Putamen (tissue), 1 donor: ENCODE measurements at places on chromosomes 2 and 18.

DNA sequence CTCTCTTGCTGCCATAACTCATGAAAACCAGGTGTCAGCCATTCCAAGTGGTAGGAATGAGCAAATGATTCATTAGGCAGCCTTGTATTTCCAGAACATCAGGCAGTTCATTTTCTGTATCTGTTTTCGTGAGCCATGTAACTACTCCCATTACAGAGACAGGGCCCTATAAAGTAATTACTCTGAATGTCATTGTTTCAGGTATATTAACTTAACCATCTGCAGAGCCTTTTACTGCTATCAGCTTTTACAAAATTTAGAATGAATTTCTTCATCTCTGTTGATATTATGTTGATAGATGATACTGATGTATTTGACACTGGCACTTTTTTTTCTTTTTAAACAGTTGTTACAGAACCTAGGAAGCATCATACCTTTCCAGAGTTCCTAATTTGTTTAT, 69.9 kb downstream of the MGAT5 start:
- no peak for DNase-seq

DNA sequence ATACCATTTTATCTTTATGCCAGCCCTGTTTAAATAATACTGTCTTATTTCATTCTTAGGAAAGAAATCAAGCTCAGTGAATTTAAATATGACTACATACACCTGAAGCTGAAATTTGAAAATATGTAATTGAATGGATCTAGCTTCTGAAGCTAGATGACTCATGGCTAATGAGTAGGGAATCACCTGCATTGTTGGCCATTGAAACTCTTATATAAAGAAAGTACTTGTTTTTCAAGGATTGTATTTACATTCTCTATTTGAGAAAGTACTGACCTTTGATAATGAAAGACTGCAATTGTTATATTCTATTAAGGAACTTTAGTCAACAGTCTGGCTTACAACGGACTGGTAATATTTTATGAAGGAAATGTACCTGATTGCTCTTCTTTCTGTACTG, 346.7 kb upstream of the LRATD1 start:
- DNase-seq: no peak

DNA sequence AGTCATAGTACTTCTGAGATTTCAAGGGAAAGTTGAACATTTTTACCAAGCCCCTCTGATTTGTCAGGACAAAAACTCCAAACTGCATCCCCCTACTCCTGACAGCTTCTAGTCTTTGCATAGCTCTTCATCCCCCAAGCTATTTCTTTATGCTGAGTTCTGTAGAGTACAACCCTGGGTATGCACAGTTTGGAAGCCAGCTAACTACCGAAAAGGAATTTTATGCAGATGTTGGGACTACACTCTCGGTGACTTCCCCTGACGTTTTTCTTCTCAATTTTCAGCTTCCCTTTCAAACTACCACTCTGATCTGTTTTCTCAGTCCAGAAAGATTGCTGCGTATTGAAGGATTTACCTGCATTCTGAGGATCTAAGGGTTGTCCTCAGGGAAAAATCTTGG, 1060.2 kb upstream of the ACVR2A start:
- DNase-seq: no peak

DNA sequence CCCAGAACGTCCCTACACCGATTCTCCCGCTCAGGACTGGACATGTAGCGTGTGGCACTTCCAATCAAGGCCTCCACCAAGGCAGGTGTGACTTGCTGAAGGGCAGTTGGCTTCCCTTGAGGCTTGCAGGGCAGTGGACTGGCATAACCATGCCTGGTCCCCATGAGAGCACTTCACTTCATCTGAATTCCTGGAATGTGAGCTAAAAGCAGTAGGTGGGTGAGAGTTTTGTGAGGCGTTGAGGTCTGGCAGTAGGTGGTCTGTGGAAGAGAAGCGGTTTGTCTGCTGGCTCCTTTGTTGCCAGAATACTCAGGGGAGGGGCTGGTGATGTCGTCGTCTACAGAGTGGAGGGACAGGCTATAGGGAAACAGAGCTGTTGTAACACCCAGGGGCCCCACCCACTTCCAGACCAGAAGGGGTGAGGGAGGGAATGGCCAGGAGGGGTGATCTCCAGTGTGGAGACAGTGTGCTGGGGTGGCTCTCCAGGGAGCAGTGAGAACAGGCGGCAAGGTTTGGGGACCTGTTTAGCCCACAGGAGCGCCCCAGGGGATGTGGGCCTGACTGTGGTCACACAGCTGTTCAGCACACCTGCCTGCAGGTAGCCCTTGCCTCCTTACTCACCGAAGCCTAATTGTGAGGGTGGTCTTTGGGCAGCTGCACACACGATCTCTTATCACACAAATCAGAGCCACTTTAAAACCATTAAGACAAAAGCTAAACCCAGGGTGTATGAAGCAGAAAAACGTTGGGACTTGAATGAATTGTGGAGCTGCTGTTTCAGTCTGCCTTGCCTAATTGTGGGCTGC, 21.5 kb upstream of the ALKAL2 start:
- DNase-seq: no peak

GRCh38 chr18:57789759-57790158, 13.4 kb downstream of the ATP8B1 start:
- DNase-seq: no peak

- no peak for DNase-seq
Observed at GRCh38 chr2:44598330-44599119, 236.8 kb downstream of the CAMKMT start.

DNA sequence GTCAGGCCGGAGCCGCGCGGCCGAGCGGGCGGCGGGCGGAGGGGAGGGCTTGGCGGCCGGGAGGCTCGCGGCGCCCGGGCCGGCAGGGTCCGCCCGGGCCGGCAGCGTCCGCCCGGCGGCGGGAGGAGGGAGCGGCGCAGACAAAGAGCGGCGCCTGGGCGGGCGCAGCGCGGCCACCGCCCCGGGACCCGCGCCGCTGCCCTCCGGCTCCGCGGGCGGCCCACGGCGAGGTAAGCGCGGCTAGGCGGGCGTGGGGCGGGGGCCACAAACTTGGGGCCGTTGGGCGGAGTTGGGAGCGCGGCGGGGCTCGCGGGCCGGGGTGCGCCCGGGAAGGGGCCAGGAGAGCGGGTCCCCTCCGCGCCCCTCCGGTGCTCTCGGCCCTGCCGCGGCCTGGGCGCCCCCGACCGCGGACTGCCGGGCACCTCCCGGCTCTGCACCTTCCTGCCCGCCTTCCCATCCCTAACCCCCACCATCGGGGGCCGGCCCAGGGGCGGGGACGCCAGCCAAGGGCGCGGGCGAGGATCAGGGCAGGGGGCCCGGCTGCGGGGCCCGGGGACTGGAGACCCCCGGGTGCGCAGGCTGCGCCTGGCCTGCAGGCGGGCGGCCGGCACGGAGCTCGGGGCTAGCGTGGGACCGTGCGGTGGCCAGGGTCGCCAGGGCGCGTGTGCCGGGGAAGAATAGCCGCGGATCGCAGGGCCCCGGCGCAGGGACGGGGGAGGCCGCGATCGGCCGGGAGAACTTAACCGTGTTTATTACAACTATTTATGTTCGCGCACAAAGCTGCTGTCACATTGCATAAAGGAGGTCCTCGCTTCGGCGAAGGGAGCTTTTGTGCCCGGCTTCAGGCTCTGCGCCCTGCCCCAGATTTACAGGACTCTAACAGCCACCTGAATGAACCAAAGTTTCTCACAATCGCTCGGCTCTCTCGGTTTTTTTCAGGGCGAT, at the start of gene NCK2:
Gene NCK2, plus strand, starts transcription at position 4 of the 945 bp plus-strand sequence. CDS start 110,152 bp downstream, outside the sequence.
- DNase-seq: no peak

DNA sequence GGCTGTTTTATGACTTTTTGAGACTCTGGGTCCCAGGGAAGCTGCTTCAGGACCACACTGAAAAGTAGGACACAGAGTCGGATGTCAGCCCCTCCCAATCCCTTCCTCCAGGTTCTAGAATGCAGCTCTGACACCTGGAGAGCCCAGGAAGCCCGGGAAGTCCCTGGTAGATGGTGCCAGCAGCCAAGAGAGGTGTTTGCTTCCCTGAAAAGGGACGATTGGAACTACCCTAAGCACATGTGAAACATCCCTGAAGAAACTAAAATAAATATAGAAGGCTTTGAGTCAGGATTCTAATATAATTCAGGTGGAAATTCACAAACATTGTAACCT, 163.2 kb upstream of the CYRIA start:
- no peak for DNase-seq

GRCh38 chr2:46954951-46955571, 39.5 kb upstream of the MCFD2 start:
- no peak for DNase-seq

GRCh38 chr18:49059028-49059834, 108.5 kb upstream of the SMAD7 start:
- DNase-seq: no peak

DNA sequence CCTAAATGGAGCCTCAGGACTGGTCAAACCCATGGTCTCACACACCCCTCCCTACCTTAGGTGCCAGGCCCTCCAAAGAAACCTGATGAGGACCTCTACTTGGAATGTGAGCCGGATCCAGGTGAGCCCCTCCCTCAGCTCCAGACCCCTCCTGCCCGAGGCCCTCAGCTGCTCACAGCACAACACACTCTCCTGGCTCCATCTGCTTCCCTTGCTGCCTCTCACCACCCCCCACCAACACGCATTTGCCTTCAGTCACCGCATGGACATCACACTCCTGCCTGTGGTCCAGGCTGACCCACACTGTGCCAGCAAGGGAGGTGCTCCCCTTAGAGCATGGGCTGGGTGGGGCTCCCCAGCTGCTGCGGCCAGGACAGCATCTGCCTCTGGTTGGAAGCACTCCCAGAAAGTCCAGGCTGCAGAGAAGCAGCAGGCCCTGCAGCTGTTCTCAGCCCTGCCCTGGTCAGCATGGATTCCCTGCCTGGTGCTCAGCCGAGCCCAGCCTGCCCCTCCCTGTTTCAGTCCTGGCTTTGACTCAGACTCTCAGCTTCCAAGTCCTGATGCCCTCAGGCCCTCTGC, 15.1 kb downstream of the SH2D6 start:
- DNase-seq: peak; percentile 94

- peak; percentile 3 for DNase-seq
Observed at GRCh38 chr18:46484971-46485370, 172.0 kb downstream of the LOXHD1 start.

- DNase-seq: no peak
Observed at GRCh38 chr2:85423525-85423924, 5.0 kb downstream of the SH2D6 start.

DNA sequence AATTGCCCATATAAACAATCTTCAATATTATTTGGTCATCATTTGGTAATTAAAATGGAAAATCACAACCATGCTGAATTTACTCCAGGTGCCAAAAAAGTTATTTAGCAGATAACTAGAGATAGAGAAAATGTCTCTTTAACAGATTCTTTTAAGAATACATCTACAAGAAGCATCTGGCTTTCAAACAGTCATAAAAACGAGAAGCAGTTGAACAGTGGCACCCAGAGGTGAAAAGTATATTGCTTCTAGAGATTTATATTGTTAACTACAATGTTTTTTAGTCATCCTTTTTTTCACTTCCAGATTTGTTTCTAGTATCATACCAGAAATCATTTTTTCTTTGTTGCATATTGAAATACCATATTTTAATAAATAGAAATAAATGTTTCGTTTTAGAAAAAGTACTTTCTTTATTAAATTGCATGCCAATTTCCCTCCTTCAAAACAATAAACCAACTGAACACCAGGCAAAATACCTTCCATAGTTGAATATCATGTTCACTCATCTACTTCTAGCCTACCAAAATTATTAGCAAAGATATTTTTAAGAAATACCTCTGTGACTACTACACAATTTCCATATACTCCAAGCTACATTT, 65.4 kb upstream of the HNRNPA3 start:
- no peak for DNase-seq

- DNase-seq: no peak
Observed at GRCh38 chr18:48106976-48107781, 176.7 kb upstream of the SMAD2 start.

DNA sequence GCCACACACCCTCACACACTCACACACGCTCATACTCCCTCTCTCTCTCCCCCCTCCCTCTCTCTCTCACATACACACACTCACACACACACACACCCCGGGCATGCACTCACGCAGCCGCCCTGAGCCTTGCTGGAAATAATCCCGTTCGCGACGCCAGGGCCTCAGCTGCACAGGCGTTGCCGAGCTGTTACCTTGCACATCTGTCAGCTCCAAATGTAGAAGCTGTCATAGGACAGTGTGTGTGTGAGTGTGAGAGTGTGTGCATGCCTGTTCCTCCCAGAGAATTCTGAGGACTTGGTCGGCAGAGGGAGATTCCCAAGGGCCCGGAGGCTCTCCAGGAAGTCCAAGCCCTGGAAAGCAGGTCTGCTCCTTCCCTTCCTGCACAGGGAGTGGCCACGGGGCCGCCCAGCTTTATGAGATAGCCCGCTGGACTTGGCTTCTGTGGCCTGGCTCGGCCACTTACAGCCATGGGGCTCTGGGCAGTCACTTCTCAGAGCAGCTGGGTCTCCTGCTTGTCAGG, 8.6 kb downstream of the SPR start:
- DNase-seq: no peak

DNA sequence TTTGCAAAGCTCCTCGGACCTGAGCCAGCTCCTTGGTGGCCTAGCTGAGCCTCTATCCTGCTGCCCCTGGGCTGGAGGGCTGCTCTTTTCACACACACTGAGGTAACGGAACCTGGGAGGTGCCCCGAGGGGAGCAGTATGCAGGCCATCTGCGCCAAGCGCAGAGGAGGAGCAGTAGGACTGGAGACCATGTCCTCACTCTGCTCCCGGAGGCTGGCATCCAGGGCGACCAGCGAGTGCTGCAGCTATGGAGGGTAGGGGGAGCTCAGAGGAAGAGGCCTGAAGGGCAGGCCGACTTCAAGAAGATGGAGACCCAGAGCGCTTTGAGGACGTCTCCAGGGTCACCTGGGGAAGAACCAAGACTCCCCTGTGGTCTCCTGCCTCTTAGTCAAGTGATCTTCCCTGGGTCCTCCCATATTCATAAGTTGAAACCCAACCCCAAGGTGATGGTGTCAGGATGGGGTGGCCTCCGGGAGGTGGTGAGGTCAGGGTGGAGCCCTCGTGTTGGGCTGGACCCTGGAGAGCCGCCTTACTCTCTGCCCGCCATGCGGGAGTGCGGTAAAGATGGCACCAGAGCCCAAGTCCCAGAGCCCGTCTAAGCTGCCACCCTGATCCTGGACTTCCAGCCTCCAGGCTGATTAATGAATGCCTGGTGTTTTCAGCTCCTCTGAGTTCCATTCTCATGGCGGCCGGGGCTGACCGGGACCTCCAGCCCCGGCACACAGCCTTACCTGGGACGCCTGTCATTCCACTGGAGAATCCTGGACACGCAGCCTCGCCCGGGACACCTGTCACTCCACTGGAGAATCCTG, 160.7 kb downstream of the NDUFA10 start:
- DNase-seq: no peak

GRCh38 chr2:26529406-26530239, 51.7 kb upstream of the OTOF start:
- DNase-seq: no peak

DNA sequence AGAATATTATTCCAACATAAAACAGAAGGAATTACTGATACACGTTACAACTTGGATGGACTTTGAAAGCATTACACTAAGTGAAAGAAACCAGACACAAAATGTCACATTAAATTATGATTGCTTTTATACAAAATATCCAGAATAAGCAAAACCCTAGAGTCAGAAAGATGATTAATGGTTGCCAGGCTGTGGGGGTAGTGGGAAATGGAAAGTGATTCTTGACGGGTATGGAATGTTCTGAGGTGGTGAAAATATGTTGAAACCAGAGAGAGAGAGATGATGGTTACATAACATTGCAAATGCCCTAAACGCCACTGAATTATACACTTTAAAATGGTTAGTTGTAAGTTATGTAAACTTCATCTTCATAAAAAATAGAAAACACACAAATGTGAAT, 1057.2 kb upstream of the TMEFF2 start:
- no peak for DNase-seq
